ENCODE measurements at places on chromosomes 4 and X. TPM values are rescaled to one million over a fixed set of nuclear protein-coding genes. Genes with fewer than 3 reads are reported as not detected.

GRCh38 chrX:116862340-116862739, 399.6 kb upstream of the CT83 start:
- no peak overlapping the region for H3K4me3 ChIP-seq
- DNase-seq, result no peak
- H3K36me3 ChIP-seq, result no peaks in the 10 kb centered on the region
- no peaks in the 10 kb centered on the region for H3K27me3 ChIP-seq
- no peaks in the 10 kb centered on the region for H3K4me1 ChIP-seq

GRCh38 chr4:26953770-26954423, 93.3 kb downstream of the STIM2 start:
- no peaks in the 10 kb centered on the region for H3K27me3 ChIP-seq
- DNase-seq, result no peak
- H3K4me1 ChIP-seq, result peaks cover 12% of the 10 kb centered on the region
- H3K36me3 ChIP-seq, result no peaks in the 10 kb centered on the region
- H3K27ac ChIP-seq, result no peak overlapping the region
- no peak overlapping the region for H3K4me3 ChIP-seq

DNA sequence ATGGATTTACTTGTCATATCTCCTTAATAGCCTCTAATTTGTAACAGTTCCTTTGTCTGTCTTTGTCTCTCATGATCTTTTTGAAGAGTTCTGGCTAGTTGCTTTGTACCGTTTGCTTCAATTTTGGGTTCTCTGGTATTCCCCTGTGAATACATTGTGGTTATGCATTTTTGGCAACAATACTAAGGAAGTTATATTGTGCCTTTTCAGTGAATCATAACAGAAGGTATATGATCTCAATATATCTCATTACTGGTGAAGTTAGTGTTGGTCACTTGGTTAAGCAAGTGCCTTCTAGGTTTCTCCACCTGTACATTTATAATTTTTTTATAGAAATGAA, 48.6 kb downstream of the DCLK2 start:
- DNase-seq, result no peak
- H3K4me1 ChIP-seq, result no peaks in the 10 kb centered on the region
- no peak overlapping the region for H3K4me3 ChIP-seq
- H3K27ac ChIP-seq, result no peak overlapping the region
- no peaks in the 10 kb centered on the region for H3K36me3 ChIP-seq
- no peaks in the 10 kb centered on the region for H3K27me3 ChIP-seq

GRCh38 chr4:99013402-99013843, 17.9 kb downstream of the METAP1 start:
- no peaks in the 10 kb centered on the region for H3K4me1 ChIP-seq
- no peak overlapping the region for H3K4me3 ChIP-seq
- H3K36me3 ChIP-seq, result peaks cover 3% of the 10 kb centered on the region
- no peak for DNase-seq

GRCh38 chr4:71355045-71355444, 16.2 kb downstream of the SLC4A4 start:
- DNase-seq, result no peak
- no peaks in the 10 kb centered on the region for H3K4me1 ChIP-seq
- H3K4me3 ChIP-seq, result no peak overlapping the region
- no peaks in the 10 kb centered on the region for H3K36me3 ChIP-seq

The BEX3 gene
- 27.7 TPM for total RNA-seq

All from T-cell (primary cell).